ENCODE measurements at places on chromosomes 6 and 20. TPM values are rescaled to one million over a fixed set of nuclear protein-coding genes. Genes with fewer than 3 reads are reported as not detected.
A peak's percentile ranks its signal among the peaks of the same experiment; 100 is the strongest.

FOXC1 gene
- 83.8 TPM for polyA plus RNA-seq

PPP1R14C gene
- 21.4 TPM for polyA plus RNA-seq

DNA sequence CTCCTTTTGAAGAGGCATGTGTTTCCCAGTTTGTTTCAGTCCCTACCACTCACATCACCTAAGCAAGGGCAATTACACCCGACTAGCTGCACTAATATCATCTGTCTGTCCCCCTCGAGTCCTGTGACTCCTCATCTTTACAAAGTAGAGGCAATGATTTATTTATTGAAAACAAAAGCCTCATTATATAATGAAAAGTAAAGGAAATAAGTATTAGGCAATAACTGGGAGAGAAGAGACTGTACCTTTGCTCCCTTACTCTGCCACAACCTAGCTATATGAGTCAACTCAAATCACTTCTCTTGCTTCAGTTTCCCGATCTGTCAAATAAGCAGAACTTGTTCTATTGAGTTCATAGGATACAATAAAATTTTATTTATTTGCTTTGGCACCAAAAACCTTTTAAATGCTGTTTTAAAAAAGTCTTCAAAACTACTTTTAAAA lies 38.9 kb downstream of the CSNK2A1 start:
- no peak for DNase-seq

- DNase-seq: peak; percentile 14
Observed at GRCh38 chr6:80214436-80215022, 108.1 kb downstream of the BCKDHB start.

- DNase-seq: no peak
Observed at GRCh38 chr6:33189625-33190448, 2.4 kb downstream of the COL11A2 start.

- DNase-seq: no peak
Observed at GRCh38 chr6:155406801-155407200, 48.8 kb downstream of the NOX3 start.

All from left renal pelvis (tissue), 4 donors.